Lower lobe of right lung (tissue), 2 donors: ENCODE measurements at places on chromosomes 5 and 9.

- H3K4me1 ChIP-seq: peaks cover 56% of the 10 kb centered on the region
- no peaks in the 10 kb centered on the region for H3K36me3 ChIP-seq
- no peak overlapping the region for H3K4me3 ChIP-seq
- no peak for DNase-seq
Measured at GRCh38 chr5:141879941-141880738, 1.9 kb upstream of the PCDH1 start.

GRCh38 chr9:123718188-123718587 lies 211.7 kb downstream of the DENND1A start:
- H3K4me3 ChIP-seq: no peak overlapping the region
- H3K27ac ChIP-seq: no peak overlapping the region
- H3K27me3 ChIP-seq: no peaks in the 10 kb centered on the region
- H3K36me3 ChIP-seq: no peaks in the 10 kb centered on the region
- no peak for DNase-seq
- H3K4me1 ChIP-seq: no peaks in the 10 kb centered on the region

GRCh38 chr5:134517553-134517952 lies 7.9 kb upstream of the JADE2 start:
- no peak overlapping the region for H3K4me3 ChIP-seq
- H3K27ac ChIP-seq: no peak overlapping the region
- DNase-seq: no peak
- no peaks in the 10 kb centered on the region for H3K27me3 ChIP-seq
- no peaks in the 10 kb centered on the region for H3K36me3 ChIP-seq

DNA sequence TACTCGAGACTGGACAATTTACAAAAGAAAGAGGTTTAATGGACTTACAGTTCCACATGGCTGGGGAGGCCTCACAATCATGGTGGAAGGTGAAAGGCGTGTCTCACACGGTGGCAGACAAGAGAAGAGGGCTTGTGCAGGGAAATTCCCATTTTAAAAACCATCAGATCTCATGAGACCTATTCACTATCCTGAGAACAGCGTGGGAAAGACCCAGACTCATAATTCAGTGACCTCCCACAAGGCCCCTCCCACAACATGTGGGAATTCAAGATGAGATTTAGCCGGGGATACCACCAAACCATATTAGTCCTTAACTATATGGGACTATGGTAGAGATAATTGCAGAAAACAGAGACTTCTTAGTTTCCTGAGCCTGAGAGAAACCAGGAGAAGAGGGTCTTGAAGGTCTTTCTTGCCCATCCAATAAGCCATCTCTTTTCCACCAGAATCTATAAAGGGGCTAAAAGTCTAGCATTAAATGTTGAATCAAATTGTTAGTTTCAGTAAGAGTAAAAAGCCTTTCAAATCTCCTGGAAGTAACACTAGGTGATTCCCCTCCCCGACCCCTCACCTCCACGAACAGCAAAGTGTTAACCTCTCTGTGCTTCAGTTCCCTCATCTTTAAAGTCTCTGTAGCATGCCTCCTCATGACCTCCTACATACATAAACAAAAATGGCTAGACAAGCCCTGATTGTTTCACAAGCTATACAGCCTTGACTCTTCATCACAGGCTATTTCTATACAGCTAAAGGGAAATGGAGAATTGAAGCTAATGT lies 259.1 kb downstream of the TMEM167A start:
- H3K27ac ChIP-seq: no peak overlapping the region
- no peaks in the 10 kb centered on the region for H3K36me3 ChIP-seq
- no peaks in the 10 kb centered on the region for H3K4me1 ChIP-seq
- no peaks in the 10 kb centered on the region for H3K27me3 ChIP-seq

GRCh38 chr5:3852161-3852916 lies 256.7 kb downstream of the IRX1 start:
- no peak overlapping the region for H3K27ac ChIP-seq
- no peak for DNase-seq
- no peaks in the 10 kb centered on the region for H3K4me1 ChIP-seq
- H3K36me3 ChIP-seq: no peaks in the 10 kb centered on the region
- H3K4me3 ChIP-seq: no peak overlapping the region
- no peaks in the 10 kb centered on the region for H3K27me3 ChIP-seq

GRCh38 chr5:131019111-131019510 lies 145.9 kb downstream of the HINT1 start:
- no peak overlapping the region for H3K4me3 ChIP-seq
- DNase-seq: no peak
- H3K4me1 ChIP-seq: no peaks in the 10 kb centered on the region
- H3K27ac ChIP-seq: no peak overlapping the region
- no peaks in the 10 kb centered on the region for H3K27me3 ChIP-seq
